Activated T-helper 1 cell treated with Interleukin-2 at 50 U/mL for 16 hours (primary cell): ENCODE measurements at places on chromosomes 6 and 20.

DNA sequence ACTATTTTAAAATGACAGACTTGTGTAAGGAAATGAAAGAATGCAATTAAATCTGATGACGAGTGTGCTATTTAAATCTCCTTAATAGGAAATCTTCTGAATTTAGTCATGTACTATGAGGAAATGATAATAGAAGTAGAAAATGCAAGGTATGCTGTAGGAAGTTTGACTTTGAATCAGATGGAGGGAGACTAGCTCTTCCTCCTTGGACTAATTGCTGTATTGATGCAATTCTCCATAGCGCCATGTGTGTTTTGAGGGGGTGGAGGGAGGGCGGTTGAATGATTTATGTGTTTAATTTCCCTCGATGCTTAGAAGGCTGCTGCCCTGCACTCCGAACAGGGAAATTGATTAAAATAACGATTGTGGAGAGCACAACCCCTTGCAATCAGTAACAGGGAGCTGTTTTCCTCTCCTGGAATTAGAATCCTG lies 214.4 kb upstream of the PRND start:
- no peak for DNase-seq

DNA sequence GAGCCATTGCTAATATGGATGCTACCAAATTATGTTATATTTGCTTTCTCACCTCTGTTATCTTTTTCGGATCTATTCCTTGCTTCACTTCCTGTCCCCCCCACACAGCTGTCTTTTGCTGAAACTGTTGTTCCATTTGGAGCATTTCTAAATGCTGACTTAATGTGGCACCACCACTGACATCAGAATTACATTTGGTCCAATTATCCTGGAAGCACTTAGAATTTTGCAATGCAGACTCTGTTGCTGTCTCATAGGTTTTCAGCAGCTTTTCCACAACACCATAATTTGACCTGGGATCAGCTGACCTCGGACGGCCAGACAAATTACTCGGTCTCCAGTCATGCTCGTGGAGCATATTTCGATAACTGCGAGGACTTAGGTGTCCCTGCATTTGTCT lies 12.8 kb downstream of the KIAA0408 start:
- no peak for DNase-seq

DNA sequence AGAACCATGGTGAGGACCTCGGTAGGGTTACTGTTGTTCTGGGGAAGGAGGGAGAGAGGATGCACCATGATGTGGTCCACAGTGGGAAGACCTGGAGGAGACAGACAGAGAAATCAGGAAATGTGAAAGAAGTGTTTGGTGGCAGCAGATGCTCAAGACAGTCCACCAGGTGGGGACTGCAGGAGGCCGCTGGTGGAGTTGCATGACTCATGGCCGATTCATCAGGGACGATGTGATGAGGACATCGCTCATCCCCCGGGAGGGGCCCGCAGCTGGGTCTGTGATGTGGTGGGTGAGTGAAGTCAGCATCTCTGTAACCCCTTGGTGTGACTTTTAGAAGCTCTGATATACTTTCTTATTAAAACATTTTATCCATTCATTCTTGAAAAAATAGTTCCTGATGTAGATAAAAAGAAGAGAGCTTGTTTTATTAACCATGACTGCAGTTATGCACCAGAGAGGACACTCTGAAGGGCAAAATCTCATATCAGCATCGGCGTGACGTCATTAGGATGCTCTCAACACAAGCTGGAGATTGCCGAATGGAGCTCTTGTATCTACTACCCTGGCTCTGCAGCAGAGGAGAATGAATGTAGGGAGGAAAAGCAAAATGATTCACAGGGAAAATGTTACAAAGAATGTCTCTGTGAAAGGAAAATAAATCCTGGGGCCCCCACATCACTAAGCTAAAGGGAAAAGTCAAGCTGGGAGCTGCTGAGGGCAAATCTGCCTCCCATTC lies 71.2 kb downstream of the RAMACL start:
- peak; percentile 12 for DNase-seq

DNA sequence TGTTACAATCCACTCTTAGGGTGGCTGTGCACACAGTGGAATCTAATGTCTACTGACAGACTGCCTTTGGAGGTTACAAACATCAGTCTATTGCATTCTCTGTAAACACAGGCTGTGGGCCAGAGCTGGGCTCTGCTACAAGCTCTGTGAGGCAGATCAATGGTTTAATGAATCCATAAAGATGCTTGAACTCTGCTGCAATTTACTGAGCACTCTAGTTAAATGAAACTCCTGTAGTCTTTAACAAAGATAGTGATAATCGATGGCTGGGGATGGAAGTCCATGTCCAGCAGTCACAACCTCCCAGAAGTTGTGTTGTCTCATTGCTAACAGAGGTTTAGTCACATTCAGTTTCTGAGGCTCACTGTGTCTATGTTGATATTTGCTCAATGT lies 50.5 kb downstream of the SOBP start:
- no peak for DNase-seq
